ENCODE measurements at places on chromosomes 2 and 18.
A peak's percentile ranks its signal among the peaks of the same experiment; 100 is the strongest.

DNA sequence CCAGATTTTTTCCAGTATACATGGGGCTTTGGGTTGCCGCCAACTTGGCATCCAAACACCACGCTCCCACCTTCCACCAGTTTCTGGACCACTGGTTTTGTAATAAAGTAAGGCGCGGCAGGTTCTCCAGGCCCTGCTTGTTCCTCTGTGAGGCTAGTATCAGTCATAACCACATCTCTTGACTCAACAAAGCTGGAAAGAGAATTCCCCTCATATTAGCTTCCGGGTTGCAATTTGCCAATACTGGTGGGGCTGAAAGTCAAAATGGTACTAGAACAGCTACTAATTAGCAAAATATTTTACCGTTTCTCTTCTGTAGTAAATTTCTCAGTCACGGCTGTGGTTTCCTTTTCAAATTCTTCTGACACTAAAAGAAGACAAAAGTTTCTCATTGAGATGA lies 25.0 kb downstream of the TTN start:
- no peak for DNase-seq

GRCh38 chr2:58042486-58042970 lies 4.1 kb upstream of the VRK2 start:
- no peak for DNase-seq

DNA sequence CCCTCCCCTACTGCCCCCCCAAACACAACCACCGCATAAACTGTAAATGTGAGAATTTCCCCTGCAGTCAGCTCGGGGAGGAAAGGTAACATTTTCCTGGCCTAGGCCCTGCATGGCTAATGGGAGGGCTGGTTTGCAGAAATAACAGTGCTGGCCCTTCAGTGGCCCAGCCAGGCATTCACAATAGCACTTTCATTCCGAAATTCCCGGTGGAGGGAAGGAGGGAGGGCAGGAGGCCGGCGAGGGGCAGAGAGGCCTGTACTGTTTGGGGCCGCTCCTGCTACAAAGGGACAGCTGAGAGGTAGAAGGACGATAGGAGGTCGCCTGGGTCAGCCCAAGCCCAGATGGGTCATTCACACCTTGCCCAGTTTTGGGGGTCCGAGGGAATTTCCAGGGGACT lies 11.3 kb downstream of the CYP26B1 start:
- no peak for DNase-seq

DNA sequence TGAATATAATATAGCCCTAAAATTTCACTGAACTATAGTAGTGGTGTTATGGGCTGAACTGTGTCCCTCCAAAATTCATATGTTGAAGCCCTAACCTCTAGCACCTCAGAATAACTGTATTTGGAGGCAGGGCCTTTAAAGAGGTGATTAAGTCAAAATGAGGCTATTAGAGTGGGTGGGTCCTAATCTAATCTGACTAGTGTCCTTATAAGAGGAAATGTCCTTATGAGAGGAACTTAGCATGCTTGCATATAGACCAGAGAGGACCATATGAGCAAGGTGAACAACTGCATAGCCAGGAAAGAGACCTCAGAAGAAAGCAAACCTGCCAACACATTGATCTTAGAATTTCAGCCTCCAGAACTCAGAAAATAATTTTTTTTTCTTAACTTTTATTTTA lies 238.4 kb downstream of the ZEB2 start:
- DNase-seq: no peak

DNA sequence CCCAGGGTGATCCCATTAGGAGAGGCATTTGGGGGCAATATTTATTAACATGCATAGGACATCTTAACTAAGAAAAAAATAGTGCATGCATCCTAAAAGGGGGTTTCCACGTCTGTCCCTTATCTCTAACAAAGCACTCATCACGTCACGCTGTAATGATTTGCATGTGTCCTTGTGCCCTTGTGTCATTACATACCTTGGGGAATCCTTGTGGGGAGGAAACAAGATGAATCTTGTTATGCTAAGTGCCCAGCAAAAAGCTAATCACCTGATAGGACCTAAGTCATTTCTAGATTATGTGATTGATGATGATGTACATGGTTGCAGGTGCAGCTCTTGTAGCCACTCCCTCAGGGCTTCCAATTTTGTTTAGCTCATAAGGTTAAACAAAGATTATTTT lies 250.9 kb downstream of the FBXO15 start:
- no peak for DNase-seq

- DNase-seq: no peak
Measured at GRCh38 chr2:9663008-9663879, 32.4 kb upstream of the YWHAQ start.

DNA sequence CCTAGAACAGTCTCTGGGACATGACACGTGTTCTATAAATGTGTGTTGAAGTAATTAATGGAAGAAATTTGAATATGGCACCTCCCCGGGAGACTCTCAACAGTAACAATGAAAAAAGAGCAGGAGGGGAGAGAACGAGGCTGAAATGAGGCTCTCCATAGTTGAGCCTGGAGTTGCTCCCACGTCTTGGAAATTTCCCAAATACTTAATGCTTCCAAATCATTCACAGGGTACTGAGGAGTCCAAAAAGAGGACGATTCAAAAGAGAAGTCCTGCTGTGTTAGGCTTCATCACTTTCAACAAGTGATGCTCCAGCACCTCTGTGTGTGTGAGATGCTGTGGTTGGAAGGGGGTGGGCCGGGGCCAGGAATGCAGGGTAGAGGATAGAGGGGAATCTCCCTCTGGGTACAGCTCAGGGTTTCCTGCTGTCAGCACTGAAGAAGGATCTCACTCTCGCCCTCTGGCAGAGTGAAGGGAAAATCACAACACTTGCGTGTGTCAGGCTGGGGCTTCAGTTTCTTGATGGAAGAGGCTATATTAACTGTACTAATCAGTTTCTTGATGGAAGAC lies 18.1 kb upstream of the ZNF407 start:
- no peak for DNase-seq

DNA sequence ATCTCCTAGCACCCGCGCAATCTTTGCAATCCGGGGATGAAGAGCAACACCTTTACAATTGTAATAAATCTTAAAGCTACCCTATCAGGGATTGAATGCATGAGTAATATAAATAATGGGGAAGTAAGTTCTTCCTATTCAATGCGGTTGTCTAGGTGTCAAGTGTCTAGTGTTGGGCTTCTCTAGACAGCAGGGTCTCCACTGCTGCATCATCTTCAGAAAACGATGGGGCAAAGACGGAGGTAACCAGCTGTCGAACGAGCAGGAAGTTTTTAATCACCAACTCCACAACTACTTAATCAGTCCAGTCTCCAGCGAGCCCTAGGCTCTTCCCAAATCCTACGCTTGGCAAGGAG lies 573 bp downstream of the STAM2 start:
- no peak for DNase-seq

- no peak for DNase-seq
Measured at GRCh38 chr2:44716131-44716530, 225.4 kb upstream of the SIX3 start.

DNA sequence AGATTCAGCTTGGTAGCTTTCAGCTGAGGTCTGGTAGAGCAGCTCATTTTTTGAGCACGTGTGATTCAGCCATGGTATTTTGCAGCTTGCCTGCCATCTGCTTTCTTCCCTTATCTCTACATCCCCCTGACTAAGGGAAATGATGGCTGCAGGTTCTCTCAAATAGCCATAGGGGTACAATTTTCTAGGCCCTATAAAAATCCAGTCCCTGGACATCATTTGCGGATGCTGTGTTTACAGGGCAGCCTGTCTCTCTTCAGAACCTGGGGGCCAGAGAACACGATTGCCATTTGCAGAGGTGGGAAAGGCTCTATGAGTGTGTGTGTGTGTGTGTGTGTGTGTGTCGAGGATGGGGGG lies 442.7 kb upstream of the MEIS1 start:
- no peak for DNase-seq

DNA sequence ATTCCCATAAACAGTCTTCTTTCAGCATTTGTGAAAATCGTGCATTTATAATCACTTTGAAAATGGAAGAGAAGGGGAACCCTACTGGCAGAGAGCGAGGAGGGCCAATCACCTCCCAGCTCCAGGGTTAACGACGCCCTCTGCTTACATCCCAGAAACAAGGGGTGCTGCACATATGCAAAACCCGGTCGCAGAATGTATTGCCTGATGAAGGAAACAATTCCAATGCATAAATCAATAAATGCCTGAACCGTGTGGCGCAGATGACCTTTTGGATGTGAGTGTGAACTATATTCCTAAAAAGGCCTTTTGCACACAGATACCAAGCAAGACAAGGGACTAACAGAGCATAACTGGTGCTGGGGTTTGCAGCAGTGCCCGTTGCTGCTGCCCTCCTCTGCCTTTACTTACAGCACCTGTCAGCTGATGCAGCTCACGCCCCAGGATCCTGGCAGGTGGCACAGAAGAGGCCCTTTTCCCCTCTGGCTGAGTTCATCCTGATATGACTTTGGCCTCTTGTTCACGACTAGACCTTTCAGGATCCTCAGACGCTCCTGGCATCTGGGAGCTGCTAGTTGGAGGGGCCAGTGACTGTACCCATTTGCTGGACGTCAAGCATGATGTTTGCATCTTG lies 67.8 kb downstream of the MYT1L start:
- DNase-seq: no peak

DNA sequence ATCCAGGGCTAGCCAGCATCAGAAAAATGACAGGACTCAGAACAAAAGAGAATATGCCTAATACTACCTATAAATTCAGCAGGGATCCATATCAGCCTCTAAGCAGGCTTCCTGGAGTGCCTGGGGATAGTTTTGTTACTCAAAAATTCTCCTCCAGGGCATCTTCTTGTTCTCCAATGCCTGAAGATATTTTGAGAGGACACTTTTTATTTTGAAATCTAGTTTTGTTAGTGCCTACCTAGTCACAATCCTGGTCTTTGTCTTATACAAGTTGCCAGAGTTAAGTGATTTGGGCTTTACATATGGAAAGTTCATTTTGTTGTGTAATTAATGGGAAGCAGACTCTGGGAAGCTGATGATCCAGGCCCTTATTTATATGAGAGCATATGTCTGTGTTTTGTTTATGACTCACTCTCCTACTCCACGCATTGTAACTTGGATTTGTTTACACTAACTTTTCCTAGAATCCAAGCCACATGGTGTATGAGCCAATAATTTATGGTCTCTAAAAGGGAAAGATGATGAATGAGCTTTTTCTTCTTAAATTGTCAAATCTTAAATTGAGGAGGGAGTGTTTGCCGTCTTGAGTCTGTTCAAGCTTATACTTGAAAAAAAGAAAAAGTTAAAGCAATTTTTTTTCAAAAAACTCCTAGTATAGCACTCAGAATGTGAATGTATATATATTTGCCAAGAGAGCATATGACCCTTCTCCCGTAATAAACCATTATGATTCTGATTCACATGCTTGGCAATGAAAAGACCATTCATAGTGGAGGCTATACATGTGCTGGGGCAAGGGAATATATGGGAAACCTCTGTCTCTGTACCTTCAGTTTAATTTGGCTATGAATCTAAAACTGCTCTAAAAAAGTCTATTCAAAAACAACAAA lies 370.3 kb downstream of the SETBP1 start:
- no peak for DNase-seq

GRCh38 chr18:22827216-22827615 lies 105.9 kb upstream of the RBBP8 start:
- DNase-seq: no peak

DNA sequence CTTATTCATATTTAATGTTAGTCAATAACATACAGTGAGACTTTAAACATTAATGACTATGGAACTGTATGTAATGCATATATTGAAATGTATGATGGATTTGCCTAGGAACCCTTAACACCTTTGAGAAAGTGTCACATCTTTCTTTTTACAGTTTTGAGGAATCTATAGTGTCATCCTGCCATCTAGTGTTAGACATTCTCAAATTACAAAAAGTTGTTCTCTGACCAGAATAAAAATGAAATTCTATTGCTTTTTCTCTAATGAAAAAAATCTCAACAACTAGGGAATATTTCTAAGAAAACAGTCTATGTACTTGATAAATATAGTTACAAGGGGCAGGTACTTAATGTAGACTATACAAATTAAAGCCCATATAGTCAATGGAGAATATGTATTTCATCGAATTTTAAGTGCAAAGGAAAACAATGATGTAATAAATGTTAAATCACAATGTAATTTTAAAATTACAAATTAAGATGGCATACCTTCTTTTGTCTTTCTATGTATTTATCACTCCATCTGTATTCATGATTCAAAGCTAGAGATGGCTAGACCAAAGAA lies 5.1 kb upstream of the CALCRL start:
- no peak for DNase-seq

DNA sequence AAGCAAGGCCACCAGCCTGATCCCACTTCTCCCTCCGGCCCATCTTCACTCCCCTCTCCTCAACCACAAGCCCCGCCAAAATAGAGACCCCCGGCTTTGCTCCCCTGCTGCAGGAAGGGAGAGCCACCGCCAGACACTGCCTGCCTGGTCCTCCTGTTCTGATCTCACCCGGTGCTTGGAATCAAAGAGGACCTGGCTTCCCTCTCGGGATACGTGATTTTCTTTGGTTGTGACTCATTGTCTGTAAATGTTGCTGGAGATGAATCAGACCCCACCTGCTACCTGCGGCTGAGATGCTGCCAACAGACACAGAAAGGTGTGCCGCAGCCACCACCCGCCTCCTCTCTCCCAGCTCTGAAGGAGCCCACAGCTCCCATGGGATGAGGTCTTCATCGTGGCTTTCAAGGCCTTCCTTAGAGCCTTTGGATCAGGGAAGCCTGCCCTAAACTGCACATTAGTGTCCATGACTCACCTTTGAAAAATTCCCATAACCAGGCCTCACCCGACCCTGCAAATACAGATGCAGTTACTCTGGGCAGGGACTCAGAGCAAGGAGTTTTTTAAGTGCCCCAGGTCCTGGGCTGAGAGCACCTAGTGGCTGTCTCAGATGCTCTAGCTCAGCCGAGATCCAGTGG lies 79.4 kb upstream of the ZNF532 start:
- DNase-seq: no peak

DNA sequence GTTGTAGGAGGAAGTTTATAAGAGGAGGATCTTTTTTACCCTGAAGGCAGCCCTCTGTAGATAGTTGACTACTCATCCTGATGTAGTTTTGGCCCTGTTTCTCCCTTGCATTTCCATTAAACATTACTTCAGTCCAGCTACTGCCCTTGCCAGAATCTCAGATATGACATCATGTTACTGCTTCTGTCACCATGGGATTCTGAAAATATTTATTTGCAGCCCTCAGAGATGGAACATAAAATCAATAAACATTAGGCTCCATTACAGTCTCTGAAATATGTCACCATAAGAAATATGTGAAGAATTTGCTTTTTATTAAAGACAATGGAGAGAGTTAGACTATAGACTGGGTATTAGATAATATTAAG lies 68.7 kb upstream of the STK39 start:
- no peak for DNase-seq

- DNase-seq: no peak
Measured at GRCh38 chr2:82169379-82169778, 1864.8 kb upstream of the LRRTM1 start.

DNA sequence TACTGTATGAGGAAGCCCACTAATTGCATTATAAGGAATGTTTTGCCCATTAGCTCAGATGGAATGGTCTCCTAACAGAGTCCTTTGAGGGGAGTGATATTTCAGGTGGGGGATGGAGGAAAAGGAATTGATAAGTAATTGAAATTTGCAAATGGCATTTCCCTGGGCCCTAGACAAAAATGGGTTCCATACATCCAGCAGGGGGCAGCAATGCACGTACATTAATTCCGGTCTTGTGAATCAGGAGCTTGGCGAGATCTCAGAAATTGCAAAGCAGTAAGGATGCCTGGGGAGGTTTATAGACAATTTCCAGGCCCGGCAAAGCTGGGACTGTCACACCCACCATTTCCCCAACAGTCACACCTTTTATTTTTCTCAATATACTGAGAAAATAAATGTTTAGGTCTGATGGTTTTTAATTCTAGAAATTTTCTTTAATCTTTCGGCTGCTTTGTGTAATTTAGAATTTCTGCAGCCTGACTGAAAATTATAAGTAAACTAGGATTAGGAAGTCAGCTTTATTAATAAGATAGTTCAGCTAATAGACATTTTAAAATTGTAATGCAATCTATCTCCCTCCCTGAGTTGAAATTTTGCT lies 122.8 kb downstream of the LYPD1 start:
- DNase-seq: peak; percentile 4
